Endothelial cell (in vitro differentiated cells): ENCODE measurements at places on chromosomes 4 and X.

DNA sequence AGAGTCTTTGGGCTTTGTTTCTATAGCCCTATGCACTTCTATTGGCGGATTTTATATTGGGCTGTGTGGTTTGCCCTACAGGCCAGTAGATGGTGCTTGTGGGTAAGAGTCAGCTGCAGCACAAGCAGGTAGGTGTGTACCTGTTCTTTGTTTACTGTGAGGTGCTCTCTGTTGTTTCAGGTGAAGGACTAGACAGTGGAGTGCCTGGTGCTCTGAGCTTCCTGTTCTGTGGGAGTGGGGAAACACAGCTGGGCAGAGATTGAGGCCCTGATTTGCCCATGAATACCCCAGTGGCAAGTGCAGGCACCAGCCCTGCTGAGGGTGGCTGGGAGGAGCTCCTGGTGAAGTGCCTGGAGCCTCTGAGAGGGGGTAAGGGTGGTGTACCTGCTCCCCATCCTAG is 26.3 kb upstream of the UCP1 start:
- DNase-seq = no peak

- no peak for DNase-seq
Measured at GRCh38 chr4:37682701-37683401, 3.3 kb downstream of the RELL1 start.

DNA sequence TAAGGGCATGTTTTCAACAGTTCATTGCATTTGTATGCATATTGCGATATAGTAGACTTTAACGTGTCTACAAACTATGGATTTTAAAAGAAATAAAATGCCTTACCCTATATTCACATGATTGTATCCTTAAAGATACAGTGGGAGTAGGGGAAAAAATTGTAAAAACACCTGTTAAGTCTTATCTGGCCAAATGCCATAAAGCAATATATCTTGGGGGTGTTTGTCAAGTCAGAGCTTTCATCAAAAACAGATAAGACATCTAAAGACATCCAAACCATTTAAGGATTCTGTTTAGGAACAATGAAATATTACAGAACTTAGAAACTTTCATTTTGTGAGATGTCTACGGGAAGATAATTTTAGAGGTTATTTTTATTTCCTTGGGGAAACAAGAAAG is 152.3 kb downstream of the AASDH start:
- DNase-seq = no peak

- peak; percentile 75 for DNase-seq
Measured at GRCh38 chrX:131068945-131069719, 11.0 kb downstream of the ARHGAP36 start.

DNA sequence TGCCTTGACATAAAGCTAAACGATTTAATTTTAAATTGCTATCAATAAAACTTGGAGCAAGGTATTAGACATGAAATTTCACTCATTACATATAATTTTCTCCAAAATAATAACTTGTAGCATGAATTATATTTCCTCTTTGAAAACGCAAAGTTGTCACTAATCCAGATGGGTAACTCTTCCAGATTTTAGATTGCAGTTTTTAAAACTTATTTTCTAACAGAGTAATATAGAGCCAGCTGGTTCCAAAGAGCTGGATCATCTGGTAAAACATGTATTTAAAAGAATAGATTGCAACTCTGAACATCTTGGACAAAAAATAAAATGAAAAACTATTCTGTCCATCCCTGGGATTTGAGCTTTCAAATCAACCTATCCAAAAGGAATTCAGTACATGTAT is 238.2 kb upstream of the INTU start:
- no peak for DNase-seq

DNA sequence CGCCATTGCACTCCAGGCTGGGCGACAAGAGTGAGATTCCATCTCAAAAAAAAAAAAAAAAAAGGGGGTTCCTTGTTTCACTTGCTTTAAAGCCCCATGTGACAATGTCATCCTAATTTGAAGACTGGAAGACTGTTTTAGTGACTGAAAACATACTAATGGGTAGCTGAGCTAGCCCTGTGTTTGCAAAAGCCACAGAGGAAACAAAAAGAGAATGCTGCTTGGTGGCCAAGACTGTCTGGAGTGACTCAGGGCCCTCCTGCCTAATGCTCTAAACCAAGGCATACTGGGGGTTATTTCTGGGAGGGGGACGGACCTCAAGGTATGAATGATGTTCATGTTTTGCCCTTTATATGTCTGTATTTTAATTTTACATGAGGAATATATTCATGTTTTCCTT is 16.0 kb downstream of the HPSE start:
- DNase-seq = no peak

DNA sequence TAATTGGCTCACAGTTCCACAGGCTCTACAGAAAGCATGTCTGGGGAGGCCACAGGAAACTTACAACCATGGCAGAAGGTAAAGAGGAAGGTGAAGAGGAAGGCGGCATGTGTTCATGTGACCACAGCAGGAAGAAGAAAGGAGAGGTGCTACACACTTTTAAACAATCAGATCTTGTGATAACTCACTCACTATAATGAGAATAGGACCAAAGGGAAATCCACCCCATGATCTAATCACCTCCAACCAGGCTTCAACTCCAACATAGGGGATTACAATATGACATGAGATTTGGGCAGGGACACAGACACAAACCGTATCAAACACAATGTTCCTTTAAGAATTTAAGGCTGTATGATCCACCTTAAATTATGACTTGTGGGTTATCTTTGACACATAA is 10.5 kb upstream of the PGM2 start:
- no peak for DNase-seq

GRCh38 chrX:111743316-111743715 is 62.3 kb downstream of the ALG13 start:
- no peak for DNase-seq

DNA sequence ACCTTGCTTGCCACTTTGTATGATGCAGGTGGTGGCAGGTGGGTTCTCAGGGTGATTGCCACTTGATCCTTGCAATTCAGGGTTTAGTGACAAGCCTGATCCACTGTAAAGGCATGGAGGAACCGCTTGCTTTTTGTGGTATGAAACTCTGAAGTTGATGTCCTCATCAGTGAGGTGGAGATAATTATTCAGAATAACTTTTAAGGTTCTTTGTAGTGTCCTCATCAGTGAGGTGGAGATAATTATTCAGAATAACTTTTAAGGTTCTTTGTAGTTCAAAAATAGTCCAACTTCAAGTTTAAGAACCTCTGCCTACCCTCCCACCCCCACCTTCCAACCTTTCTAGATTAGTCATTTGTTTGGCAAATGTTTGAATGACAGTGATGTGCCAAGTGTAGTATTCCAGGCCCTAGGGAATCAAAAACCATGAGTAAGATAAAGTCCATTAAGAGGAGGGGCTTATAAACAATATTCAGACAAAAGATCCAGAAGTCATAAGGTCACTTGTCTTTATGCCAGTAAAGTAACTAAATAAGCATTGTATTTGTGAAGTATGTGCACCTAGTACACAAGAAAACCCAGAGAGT is 51.2 kb downstream of the DCUN1D4 start:
- no peak for DNase-seq

DNA sequence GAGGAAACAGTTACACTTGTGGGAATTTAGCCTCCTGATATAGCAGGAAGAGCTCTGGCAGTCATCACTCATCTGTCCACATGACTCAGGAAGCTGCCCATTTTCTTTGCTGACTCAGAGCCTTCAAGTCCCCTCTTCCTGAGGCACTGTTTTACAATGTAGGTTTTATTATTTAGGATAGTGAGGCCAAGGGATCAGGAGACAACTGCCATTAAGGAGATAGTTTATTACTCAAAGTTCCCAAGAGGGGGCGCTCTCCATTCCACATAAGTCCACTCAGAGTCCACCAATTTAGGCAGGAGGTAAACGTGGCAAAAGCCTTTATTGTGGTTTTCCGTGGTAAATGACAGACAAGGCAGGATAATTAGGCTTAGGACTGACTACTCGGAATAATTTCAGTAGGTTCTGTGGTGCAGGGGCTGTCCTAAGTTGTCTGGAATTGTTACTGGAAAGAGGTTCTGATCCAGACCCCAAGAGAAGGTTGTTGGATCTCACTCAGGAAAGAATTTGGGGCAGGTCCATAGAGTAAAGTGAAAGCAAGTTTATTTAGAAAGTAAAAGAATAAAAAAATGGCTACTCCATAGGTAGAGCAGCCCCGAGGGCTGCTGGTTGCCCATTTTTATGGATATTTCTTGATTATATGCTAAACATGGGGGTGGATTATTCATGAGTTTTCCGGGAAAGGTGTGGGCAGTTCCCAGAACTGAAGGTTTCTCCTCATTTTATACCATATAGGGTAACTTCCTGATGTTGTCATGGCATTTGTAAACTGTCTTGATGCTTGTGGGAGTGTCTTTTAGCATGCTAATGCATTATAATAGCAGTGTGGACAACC is 96.0 kb upstream of the RAB40AL start:
- no peak for DNase-seq

GRCh38 chrX:75061701-75062100 is 94.4 kb downstream of the ABCB7 start:
- no peak for DNase-seq

GRCh38 chrX:109742722-109743121 is 9.7 kb upstream of the ACSL4 start:
- DNase-seq = no peak

DNA sequence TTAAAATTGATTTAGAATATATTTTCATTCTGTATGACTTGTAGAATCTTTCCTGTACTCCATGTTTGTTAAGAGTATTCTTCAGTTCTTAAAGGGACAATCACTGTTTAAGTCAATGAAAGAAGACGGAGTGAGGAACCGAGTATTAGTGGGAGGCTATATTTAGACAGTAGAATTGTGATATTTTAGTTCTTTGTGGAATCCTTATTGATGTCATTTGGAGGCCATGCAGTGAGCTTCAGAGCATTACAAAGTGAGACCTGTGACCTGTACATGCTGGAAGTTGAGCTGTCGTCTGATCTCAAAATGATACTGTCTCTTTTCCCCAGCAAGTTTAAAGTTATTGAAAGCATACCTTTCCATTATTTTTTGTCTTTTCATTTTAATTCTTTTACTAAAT is 394.7 kb downstream of the GALNTL6 start:
- DNase-seq = no peak

DNA sequence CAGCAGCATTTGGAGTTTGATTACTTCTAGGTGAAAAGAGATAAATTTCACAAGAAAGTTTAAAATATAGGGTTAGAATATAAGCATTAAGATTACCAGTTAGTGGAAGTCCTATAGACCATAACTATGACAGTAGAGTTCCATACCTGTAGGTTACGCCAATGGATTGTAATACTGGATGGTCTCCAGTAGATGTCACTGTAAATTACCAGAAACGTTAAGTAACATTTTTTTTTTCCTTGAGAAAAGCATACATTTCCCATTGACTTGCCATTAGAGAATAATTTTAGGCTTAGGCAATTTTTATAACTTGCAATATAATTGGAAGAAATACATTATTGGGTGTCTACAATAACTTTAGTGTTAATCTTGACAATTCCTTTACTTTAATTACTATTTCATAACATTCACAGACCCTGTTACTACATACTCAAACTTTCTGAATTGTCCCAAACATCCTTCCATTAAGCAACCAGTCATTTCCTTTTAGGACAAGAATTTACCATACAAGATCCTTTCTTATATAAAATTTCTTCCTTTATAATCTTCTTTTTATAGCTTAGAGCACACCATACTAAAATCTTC is 304.1 kb upstream of the TECRL start:
- DNase-seq = no peak

- no peak for DNase-seq
Measured at GRCh38 chr4:151067316-151067970, 32.0 kb upstream of the RPS3A start.

- DNase-seq = no peak
Measured at GRCh38 chr4:48742412-48742811, 37.7 kb downstream of the FRYL start.

DNA sequence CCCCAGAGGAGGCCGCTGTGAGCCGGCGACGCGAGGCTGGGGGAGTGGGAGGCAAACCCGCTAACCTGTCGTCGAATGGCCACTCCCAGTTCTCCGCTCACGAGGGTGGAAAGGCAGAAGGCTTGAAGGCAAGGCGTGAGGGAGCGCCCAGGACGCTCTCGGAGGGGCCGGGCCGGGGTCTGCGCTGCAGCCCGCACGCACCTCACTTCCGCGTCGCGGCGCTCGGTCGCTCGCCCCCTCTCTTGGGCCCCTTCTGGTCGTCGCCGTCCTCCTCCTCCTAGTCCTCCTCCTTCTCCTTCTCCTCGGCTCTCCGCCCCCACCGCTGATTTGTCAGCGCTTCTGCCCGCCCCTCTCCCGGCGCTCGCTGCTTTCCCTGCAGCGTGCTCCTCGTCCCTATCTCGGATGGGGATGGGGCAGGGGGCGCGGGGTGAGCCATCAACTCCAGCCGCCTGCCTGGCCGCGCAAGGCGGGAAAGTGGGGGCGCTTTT is at the start of gene SNCA:
TSS of gene SNCA (minus strand) at position 265 of the 488 bp plus-strand sequence. CDS start 1,494 bp downstream, outside the sequence.
- DNase-seq = peak; percentile 72

DNA sequence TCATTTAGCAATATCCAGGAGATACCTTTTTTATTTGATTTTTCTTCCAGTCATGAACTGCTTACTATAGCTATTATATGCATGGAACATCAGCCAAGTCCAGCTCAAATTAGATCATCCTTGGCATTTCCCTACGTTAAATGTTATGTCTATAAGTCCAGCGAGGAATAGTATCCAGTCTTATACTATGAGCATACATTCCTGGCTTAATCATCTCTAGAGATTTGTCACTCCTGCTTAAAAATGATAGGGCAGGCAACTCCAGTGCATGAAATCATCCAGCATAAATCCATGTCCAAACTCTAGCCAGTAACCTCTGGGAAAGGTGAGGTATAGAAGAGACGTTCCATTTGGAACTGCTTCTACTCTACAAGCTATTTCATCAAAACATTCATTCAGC is 126.7 kb upstream of the VCX2 start:
- no peak for DNase-seq

DNA sequence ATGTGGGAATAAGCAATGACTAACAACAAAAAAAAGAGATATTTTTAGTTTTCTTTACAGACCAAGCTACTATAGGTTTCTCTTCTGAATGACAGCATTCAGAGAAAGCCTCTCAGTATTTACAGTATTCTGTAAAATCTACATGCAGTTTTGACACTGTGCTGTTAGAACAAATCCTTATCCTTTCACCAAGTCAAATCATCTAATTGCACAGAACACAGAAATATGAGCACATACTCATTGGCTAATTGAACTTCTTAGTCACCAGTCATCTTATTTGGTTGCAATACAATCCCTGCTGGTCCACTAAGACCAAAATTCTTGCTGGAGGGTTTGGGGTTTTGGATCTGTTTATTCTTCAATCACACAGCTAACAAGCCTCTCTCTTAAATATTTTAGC is 5.7 kb downstream of the ACOT9 start:
- no peak for DNase-seq

DNA sequence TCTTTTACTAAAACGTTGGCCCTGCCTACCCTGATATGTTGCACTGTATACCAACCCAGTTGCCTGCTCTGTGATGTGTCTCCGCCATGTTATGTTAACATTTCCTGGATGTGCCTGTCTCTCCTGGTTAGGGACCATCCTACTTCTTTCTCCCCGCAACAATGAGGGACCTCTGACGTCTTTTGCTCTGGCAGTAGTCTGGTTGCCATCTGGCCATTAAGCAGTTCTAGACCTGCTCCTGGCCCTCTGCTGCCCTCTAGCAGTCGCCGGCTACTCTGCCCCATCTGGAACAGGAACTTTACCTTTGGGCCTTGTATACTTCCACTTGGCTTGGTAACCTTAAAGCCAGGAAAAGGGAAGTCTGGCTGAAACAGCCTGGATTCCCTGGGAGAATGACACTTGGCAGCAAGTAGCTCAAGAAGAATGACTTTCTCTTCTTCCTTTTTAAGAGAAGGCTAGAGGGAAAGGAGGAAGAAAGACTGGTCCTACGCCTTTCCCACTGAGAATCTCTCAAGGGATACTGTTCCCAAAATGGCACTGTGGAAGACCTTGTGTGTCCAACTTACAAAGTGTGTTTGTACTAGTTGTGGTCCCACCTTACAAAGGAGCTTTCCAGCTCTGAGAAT is 63.5 kb downstream of the GPC3 start:
- peak; percentile 56 for DNase-seq
